Substantia nigra (tissue), 51 donors: ENCODE measurements at places on chromosomes 1 and 21.

DNA sequence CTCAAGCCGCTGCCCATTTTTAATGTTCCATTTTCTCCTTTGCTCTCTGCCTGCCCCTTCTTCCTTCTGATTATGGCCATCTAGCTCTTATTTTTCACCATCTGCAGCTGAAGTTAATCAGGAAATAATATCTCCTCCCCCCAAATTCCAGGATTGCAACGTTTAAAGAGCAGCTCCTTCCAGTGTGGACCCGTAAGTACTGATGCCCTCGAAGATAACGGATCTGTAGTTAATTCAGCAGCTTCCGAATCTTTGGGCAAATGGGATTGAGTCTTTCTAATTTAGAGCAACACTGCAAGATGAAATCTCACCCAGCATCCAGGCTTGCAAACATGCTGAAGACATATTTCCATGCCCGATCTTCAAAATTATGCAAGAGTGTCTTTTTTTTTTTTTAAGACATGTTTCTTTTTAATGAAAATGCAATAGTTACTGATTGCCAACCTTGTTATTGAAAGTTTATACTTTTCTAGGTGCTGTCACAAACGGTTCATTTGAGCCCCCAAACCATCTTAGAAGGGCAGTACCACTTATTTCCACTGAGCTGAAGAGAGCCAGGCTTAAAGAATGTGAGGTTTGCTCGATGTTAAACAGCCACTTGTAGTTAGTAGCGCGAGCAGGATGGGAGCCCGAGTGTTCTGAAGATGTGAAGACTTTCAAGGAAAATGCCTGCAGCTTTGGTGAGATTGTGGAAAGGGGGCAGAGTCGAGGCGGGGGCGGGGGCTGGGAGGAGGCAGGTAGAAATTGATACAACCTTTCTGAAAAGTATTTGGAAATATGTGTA lies 10.9 kb upstream of the RCAN3 start:
- no peak for DNase-seq

DNA sequence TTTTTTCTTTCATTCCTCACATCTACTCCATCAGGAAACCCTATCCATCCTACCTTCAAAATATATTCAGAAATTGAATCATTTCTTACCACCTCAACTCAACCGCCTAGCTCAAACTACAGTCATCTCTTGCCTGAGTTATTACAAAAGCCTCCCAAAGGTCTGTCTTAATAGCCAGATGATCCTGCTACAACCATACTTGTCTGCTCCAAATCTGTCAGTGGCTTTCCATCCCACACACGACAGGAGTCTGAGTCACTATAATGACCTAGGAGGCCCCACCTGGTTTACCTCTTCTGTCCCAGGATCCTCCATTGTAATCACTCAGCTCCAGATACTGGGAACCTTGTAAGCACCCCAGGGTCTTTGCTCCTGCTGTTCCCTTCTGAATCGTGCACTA lies 37.1 kb upstream of the IL12RB2 start:
- DNase-seq, result no peak

DNA sequence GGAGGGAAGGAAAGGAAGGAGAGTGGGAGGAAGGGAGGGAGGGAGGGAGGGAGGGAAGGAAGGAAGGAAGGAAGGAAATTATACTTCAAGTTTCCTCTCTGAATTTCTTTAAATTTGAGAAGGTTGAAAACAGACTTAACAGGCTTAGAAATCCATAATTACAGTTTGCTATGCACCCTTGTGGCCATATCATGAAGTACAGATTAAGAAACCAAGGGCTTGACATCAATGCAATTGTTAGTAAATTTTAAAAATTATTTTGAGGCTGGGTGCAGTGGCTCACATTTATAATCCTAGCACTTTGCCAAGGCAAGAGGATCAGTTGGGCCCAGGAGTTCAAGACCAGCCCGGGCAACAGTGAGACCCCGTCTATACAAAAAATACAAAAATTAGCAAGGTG lies 14.4 kb downstream of the ANP32E start:
- DNase-seq, result no peak

GRCh38 chr1:21624571-21625389 lies 44.4 kb downstream of the RAP1GAP start:
- DNase-seq, result peak; percentile 50

DNA sequence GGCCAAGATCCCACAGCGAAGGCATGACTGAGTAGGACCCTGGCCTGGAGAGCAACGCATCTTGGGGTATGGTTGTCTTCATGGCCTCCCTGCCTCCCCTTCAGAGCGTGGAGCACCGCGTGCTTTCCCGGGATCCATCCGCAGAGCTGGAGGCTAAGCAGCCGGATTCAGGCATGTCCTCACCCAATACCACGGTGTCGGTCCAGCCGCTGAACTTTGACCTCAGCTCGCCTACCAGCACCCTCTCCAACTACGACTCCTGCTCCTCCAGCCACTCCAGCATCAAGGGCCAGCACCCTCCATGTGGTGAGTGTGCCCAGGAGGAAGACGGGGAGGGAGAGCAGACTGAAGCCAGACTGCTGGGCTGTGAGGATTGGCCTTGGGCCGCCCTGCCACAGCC lies 19.8 kb downstream of the ESPN start:
- no peak for DNase-seq

- no peak for DNase-seq
These were observed 3.5 kb upstream of the SLC44A5 start for GRCh38 chr1:75614399-75614756.

GRCh38 chr1:84344286-84344685 lies 42.8 kb downstream of the SAMD13 start:
- no peak for DNase-seq

- no peak for DNase-seq
These were observed 434.4 kb downstream of the PTPRU start for GRCh38 chr1:29670752-29671151.

DNA sequence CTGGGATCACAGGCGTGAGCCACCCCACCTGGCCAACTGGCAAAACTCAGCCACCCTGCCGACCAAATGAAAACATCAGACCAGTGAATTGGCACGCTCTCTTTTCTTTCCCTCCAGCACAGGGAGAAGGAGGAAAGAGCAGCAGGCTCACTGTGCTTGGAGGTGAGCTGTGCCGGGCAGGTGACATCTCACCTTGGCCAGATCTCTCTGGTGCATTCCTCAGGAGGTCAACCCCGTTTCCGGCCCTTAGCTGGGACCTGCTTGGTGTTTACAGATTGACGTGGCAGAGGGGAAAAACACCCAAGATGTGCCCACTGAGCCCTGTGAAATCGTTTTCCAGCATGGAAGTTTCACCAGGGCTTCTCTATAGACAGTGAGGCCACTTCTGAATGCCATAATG lies 45.1 kb downstream of the TMEM51 start:
- no peak for DNase-seq

DNA sequence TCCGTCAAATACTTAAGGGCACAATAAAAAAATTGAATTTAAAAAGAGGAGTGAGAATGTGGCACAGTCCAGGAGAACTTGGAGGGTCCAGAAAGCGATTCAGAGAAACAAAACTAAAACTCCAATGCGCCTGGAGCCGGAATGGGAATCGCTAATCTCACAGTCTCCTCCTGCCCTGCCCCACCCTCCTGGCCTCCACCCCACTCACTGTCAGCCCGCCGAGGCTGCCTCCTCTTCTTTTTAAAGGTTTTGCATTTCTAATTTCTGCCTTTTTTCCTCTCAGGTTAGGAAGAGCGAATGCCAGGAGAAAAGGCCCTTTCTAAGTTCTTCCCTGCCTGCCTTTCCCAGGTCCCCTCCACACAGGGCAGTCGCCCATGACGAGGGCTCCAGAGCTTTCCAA lies 135.3 kb downstream of the ZBTB18 start:
- DNase-seq, result no peak
